CD4-positive, alpha-beta T cell treated with Interleukin-15 for 1 hour (primary cell): ENCODE measurements at places on chromosomes 2 and 18.

- no peak for DNase-seq
Observed at GRCh38 chr18:6255886-6256285, 158.8 kb downstream of the L3MBTL4 start.

DNA sequence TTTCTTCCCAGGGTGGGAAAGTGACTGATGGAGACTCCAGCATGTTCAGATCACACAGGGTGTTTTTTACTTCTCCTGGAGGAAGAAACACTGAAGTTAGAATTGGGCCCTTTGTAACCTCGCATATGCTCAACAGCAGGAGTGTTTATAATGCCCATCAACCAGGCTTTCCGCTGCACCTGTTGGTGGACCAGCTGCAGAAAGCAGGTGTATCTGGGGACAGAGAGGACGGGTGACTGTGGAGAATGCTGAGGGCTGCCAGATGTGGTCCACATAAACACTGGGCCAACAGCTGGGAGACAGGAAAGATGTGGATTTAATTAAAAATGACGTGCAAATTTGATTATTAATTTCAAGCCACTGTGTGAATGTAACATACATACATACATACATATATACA is 335.5 kb upstream of the SPRED2 start:
- no peak for DNase-seq

- DNase-seq: no peak
Observed at GRCh38 chr2:25955869-25956535, 26.3 kb downstream of the KIF3C start.

- no peak for DNase-seq
Observed at GRCh38 chr2:97913846-97914245, 81.9 kb downstream of the TMEM131 start.

GRCh38 chr2:161992531-161992930 is 81.5 kb downstream of the DPP4 start:
- DNase-seq: peak; percentile 82

DNA sequence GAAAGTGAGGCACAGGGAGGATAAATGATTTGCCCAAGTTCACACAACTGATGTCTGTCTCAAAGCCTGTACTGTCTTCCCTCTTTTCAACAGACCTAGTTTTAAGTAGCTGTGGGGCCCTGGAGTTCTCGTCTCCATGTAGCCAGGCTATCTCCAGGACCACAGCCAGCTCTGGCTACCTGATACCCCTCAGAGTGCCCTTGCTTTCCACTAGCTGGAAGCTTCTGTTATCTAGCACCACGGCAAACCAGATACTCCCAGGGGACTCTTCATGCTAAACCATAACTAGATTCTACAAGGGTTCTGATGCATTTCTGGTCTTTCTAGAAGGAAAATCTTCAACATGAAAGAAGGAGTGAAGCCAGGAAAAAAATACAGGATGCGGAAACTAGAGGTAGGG is 137.3 kb downstream of the GALNT14 start:
- DNase-seq: no peak

DNA sequence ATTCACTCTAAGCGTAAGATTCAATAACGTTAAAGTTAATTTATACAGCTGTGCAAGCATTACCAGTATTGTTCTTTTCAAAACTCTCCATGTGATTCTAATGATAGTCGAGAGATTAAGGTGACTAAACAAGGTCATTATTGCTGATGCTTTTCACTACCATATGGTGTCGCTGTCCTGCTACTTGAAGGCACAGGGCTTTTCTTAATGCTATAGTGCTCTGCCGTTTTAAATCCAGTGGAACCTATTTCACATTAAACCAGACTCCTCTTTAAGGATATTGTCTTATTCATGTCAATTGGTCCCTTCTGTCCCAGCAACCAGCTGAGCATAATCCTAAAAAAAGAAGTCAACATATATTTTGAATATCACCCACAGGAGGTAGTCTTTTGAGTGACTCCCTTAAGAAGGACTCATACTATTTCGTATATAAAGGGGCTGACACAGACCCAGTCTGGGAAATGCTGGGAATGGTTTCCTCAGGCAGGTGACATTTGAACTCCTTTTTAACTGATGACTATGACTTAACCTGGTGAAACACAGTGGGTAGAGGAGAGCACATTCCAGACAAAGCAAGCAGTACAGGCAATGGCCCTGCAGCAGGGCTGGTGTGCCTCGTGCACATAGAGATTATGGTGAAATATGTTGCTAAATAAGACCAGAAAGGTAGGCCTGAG is 53.9 kb upstream of the CYTIP start:
- peak; percentile 39 for DNase-seq

DNA sequence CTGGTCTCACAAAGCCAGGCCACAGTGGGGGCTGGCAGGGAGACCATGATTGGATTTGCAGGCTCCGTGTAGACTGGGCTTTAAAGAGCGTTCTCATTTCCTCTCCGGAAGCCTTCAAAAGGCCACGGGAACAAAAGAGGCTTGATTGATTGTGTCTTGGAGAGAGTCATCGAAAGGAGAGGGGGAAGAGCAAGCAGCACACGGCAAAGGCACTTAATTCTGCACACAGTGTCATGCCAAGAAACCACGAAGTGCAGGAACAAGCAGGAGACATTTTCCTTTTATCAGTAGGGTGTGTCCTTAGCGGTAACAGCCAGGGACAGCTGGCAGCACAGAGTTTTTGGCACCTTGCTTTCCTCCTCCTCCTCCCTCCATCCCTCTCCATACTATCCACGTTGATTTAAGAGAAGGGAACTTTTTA is 47.7 kb downstream of the GLI2 start:
- no peak for DNase-seq
